ENCODE measurements at places on chromosomes 5 and 9.

DNA sequence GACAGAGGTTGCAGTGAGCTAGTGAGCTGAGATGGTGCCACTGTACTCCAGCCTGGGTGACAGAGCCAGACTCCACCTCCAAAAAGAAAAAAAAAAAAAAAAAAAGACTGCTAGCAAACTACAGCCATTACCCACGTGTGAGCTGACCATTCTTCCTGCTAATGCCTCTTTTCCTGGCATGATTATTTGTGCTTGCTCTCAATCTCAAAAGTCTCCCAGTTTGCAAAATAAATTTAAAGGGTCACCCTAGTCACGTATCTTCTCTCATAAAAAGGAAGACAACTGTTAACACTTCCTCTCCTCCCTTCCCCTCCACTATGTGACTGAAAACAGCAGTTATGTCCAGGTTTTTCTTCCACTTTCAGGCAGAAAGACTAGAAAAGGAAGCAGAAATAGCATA lies 37.2 kb downstream of the TRIM36 start:
- DNase-seq = no peak

DNA sequence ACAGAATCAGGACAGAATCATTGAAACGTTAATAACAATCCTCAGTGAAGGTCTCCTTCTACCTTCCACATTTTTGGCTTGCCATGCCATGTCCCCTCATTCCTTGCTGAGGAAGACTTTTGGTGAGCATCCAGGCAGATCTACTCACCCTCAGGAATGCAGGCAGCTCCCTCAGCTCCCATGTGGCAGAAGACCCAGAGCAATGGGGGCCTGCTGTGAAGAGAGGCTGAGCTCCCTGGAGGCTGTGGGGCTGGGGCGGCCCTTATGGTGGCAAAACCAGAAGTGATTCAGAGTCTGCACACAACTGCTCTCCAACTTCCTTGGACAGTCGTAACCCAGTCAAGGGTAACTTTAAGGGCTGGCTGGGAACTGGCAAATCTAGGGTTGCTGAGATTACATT lies 247.2 kb upstream of the EFNA5 start:
- no peak for DNase-seq

DNA sequence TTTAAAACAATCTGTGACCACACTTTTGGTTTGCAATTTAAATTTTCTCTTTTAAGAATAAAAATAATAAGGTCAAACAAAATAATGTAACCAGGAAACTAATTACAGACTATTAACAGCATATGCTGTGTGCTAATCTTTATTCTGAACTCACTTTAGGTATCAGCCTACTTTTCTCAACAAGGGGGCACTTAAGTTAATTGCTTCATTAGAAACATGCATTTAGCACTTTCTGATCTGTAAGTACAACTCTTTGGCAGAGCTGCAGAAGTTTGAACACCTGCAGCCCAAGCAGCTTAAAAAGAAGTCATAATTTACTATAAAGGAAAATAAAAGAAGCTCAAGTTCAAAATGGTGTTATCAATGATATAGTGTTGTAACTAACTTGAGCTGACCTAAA lies 21.7 kb downstream of the XRCC4 start:
- no peak for DNase-seq

GRCh38 chr5:50715001-50715400 lies 48.6 kb downstream of the PARP8 start:
- no peak for DNase-seq
